Inflammatory macrophage (primary cell): ENCODE measurements at places on chromosomes 11 and 22.

DNA sequence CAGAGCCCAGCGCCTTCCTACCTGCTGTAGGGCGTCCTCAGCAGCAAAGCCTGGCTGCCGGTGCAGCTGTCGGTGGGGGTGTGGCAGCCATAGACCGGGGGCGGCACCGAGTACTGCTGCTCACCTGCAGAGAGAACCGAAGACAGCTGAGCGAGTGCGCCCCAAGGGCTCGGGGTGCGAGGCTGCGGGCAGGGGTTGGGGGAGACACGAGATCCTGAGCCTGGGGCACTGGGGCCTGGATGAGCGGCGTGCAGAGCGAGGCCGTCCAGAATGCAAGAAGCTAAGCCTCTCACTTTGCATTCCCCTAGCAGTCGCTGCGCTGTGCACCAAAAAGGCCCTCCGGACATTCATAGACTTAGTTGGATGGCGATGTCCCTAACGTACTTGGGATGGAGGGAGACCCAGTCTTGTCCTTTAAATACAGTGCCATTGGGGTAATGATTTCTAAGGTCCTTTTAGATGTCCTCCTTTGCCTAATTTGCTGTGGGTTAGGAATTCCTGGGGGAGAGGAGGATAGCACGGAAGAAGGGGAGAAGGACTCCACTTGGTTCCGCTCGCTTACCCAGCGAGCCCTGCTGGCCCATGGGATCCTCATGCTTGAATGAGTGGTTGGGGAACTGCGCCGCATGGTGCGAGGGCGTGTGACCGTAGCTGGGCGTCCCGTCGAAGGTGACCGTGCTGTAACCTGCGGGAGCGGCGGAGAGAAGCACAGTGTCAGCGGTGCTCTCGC is 7.2 kb downstream of the WT1 start:
- no peak for DNase-seq

- DNase-seq, result no peak
Measured at GRCh38 chr22:47107431-47107830, 345.0 kb downstream of the TBC1D22A start.

DNA sequence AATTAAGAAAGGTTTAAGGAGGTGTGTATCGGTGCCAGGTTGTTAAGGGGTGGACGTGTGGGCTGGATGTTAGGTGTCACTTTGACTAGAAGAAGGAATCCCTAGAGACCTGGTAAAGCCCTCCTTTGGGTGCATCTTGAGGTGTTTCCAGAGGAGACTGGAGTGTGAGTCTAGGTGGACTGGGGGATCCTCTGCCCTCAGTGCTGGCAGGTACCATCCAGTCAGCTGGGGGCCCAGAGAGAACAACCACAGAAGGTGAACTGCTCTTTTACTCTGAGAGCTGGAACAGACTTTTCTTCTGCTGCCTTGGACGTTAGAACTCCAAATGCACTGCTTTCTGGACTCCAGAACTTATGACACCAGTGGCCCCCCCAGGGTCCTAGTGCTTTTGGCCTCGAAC is 44.0 kb downstream of the SPATA19 start:
- no peak for DNase-seq

DNA sequence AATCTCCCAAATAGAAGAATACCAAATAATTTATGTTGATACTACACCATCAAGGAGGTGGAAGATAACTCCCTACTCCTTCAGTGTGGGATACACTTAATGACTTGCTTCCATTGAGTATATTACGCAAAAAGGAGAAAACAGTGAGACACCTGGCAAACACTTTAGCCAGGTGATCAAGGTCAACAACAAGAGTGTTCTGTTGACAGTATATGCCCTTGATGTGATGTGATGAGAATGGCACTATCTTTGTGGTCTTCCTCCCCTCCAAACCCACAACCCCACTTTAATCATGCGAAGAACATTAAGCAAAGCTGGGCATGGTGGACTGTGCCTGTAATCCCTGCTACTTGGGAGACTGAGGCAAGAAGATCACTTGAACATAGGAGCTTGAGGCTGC is 26.0 kb downstream of the MAPK1 start:
- DNase-seq, result no peak

- no peak for DNase-seq
Measured at GRCh38 chr11:67119585-67120391, 725 bp downstream of the KDM2A start.

GRCh38 chr22:20433191-20433590 is 4.4 kb downstream of the SCARF2 start:
- no peak for DNase-seq

DNA sequence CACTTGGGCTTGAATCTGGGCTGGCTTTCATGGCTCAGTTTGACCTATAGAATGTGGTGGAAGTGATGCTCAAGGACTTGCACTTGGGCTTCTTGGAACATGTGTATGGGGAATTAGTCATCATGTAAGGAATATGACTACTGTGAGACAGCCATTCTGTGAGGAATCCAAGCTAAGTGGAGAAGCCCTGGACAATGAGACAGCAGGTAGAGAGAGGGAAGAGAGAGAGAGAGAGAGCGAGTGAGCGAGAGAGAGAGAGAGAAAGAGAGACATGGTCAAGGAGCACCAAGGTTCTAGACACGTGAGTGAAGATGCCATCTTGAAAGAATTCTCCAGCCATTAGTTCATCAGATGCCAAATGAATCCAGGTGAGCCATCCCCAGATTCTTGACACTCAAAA is 261.6 kb upstream of the SORL1-AS1 start:
- DNase-seq, result no peak

DNA sequence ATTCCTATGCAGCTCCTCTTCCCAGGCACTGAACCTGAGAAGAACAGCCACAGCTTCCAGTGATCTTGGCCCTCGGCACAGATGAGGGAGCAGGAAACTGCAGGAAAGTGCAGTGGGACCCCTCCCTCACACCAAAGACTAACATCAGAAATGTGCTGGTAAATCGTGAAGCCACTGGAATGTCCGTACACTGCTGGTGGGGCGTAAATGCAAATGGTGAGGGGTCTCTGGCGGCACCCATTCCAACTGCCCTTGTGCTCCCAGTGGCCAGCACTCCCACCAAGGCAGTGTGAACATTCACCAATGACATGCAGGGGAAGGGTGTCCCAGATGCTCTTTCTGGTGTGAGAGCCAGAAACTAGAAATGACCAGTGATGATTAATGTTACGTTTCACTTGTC is 574.0 kb downstream of the BRD1 start:
- no peak for DNase-seq

DNA sequence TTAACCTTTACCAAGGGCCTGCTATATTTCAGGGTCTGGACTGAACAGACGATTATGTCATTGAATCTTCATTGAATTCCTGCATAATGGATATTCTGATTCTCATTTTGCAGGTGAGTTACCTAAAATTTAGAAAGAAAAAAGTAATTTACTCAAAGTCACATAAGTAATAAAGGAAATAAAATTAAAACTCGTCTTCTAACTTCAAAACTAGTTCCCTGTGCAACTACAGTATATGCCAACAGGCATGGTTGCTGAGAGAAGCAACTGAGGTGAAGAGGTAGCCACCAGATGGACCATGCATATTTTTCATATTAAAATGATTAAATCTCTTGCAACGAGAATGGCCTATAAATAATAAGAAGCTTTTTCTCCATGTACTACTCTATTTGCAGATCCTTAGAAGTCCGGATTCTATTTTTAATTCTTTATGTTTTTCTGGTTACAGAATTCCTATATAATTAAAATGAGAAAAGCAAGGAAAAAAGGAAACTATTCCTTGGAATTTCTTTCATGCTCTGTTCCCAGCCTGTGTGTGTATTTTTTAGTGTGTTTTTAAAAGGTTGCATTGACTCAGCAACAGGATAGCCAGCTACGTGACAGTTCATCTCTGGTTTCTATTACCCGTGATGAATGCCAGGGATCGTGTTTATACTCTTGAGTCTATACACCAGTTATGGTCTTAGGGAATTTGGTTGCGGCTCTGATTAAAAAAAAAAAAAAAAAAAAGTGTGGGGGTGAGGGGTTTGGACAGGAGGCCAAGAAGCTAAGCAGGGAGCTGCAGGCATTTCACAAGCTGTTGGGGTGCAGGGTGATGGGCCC is 186.8 kb downstream of the ETS1 start:
- DNase-seq, result no peak

DNA sequence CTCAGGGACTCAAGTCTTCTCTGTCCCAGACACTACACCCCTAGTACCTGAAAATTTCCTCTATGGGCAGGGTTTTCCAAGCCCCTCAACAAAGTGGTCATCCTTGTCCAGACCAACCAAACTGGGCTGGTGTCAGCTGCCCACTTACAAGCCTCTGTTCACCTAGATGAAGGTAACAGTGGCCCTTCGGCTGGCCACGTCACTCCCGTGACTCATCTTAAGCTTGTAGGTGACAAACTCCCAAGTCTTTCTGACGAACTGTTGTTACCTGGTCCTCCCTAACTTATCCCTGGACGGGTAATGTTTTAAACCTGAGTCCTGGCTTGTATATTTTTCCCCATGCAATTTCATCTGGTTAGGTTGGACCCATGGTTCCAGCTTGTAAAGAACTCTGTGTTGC is 4.7 kb downstream of the CXCR5 start:
- no peak for DNase-seq

GRCh38 chr11:125770583-125770982 is 8.0 kb downstream of the PATE2 start:
- DNase-seq, result no peak

- DNase-seq, result peak; percentile 83
Measured at GRCh38 chr11:121473064-121473777, 20.5 kb upstream of the SORL1-AS1 start.

GRCh38 chr11:112789481-112789880 is 171.7 kb upstream of the NCAM1 start:
- no peak for DNase-seq

GRCh38 chr11:57646799-57647303 is 2.9 kb downstream of the YPEL4 start:
- DNase-seq, result no peak

GRCh38 chr11:110200241-110200640 is 96.2 kb downstream of the RDX start:
- no peak for DNase-seq

DNA sequence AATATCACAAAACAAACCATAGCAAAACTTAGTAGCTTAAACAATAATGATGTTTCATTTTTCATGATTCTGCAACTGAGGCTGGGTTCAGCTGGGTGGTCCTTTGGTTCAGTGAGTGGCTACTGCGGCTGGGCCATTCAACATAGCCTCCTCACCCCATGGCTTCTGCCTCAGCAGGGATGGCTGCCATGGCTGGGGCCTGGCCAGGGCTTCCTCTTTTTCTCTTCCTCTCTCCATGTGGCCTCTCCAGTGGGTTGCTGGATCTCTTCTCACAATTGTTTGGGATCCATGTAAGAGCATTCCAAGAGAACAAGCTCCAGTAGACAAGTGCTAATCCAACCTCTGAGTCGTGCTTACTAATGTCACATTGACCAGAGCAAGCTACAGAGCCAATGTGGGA is 248.6 kb upstream of the PLET1 start:
- DNase-seq, result no peak

DNA sequence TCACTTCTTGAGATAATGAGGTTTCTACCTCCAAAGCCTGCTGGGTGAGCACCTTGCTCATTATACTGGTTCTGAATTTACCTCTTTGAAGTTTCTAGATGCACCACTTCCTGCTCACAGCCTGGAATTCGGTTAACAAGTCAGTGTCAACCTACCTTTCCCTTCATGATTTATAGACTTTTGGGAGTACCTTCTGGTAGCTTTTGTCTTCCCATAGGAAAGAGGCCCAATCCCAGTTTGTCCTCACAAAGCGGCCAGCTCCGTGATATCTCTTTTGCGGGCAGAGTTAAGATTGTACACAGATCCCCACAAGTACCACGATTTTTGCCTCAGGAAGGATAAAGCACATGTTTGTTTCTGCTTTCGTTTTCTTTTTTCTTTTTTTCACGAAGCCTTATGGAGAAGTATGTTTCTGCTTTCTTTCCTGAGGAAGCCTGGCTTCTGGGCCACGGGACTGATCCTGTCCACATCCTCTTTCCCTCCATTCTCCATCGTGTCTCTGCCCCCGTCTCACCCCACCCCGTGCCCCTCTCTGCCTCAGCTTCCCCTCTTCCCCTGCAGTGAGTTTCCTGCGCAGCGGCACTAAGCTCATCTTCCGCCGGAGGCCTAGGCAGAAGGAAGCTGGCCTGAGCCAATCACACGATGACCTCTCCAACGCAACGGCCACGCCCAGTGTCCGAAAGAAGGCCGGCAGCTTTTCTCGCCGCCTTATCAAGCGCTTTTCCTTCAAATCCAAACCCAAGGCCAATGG is 5.7 kb upstream of the HINFP start:
- peak; percentile 87 for DNase-seq

DNA sequence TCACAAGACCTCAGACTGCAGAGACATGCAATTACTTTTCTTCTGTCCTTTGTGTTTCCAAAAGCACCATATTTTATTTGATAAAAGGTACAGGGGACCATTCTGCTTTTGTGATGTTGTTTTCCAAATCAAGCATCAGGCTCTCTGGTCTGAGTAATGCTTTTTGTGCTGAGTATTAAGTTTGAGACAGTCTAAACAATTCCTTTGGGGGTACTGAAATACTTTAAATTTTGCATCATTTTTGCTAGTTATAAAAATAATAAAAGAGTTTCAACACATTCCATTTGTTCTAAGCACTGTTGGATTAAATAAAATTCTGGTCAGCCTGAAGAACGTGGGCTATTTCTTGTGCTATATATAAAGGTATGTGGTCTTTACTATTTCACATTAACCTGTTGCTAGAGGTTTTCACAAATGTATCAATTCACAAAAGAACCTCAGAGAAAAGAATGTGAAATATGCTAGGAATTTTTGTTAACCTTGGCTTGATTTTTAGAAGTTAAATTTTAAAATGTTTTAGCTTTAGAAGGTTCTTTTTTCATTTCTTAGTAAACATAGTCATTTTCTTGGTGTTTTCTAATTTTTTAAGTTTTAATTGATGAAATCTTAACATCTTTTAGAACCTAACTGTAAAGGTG is 61.6 kb downstream of the C22orf31 start:
- DNase-seq, result no peak

GRCh38 chr11:33539751-33540150 is 160.9 kb downstream of the C11orf91 start:
- DNase-seq, result no peak

GRCh38 chr11:84780689-84781293 is 846.4 kb downstream of the DLG2 start:
- DNase-seq, result no peak

DNA sequence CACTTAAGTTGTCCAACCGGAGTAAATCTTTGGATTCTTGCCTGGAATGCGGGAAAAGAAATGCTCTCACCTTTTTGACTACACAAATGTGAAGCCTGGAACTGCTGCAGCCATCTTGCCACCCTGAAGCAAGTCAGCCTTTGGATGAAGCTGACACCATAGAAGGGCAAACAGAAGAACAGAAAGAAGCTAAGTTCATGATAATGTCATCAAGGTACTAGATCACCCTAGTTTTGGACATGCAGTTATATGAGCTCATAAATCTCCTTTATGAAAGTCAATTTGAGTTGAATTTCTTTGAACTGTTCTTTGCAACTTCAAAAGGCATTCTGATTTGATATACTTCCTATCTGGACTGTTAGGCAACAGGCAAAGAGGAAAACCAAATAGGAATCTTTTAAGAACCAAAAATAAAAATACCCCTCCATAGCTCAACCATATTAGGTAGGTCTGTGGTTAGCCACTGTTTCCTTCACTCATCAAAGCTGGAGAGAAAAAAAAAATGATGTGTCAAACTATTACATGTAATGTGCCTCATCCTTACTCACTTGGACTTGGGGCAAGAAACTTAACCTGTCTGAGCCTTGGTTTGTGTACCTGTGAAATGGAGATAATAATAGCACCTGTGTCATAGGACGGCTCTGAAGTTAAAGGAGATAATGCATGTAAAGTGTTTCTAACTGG is 91.9 kb downstream of the WT1 start:
- no peak for DNase-seq
